ENCODE measurements at places on chromosomes 5 and 9. TPM values are rescaled to one million over a fixed set of nuclear protein-coding genes. Genes with fewer than 3 reads are reported as not detected.

GRCh38 chr9:1637401-1637800 lies 377.7 kb upstream of the SMARCA2 start:
- no peak overlapping the region for H3K27ac ChIP-seq
- H3K36me3 ChIP-seq: no peaks in the 10 kb centered on the region
- H3K27me3 ChIP-seq: no peaks in the 10 kb centered on the region
- DNase-seq: no peak
- H3K4me3 ChIP-seq: no peak overlapping the region

GRCh38 chr5:129716235-129716634 lies 31.7 kb upstream of the MINAR2 start:
- no peaks in the 10 kb centered on the region for H3K27me3 ChIP-seq
- no peak overlapping the region for H3K4me3 ChIP-seq
- no peaks in the 10 kb centered on the region for H3K4me1 ChIP-seq

- H3K27me3 ChIP-seq: no peaks in the 10 kb centered on the region
- no peak overlapping the region for H3K4me3 ChIP-seq
- no peaks in the 10 kb centered on the region for H3K36me3 ChIP-seq
- no peak for DNase-seq
- no peak overlapping the region for H3K27ac ChIP-seq
Observed at GRCh38 chr5:169100735-169101075, 200.2 kb downstream of the SLIT3 start.

DNA sequence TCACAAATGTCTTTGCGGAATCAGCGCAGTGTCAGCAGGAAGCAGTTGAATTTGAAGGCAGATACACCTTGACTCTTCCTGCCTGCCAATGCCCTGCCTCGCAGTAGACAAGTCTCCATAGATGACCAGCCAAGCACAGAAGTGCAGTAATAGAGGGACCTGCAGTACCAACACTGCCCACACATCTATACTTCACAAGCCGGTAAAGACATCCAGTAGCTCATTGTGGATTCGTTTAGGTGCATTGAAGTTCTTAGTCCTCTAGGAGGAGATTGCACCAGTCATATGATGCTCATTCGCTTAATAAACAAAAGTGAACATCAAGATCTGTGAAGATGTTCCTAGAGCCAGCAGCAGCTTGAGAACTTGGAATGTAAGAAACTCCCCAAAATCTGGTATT lies 7.1 kb upstream of the IFNA2 start:
- DNase-seq: no peak
- H3K4me1 ChIP-seq: peaks cover 4% of the 10 kb centered on the region
- peaks cover 1% of the 10 kb centered on the region for H3K36me3 ChIP-seq
- no peak overlapping the region for H3K4me3 ChIP-seq

The IFNE gene
- total RNA-seq: 0.20 TPM

DNA sequence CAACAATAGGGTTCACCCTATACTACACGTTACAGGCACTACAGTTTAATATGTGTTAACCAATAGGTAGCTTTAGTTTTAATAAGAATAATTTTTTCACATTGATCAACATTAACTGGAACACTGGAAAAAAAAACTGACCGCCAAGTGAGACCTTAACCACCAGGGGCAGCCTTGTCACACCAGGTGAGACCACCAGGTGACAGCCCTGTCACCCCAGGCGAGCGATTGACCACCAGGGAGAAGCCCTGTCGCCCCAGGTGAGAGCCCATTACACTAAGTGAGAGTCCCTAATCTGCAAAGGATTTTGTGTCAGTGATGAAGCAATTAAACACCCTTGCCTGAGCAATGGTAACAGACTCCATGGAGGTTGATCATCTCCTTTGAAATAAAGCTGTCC lies 75.4 kb upstream of the SYK start:
- DNase-seq: no peak
- H3K27me3 ChIP-seq: peaks cover 16% of the 10 kb centered on the region
- no peaks in the 10 kb centered on the region for H3K36me3 ChIP-seq
- H3K4me1 ChIP-seq: no peaks in the 10 kb centered on the region
- no peak overlapping the region for H3K4me3 ChIP-seq

DNA sequence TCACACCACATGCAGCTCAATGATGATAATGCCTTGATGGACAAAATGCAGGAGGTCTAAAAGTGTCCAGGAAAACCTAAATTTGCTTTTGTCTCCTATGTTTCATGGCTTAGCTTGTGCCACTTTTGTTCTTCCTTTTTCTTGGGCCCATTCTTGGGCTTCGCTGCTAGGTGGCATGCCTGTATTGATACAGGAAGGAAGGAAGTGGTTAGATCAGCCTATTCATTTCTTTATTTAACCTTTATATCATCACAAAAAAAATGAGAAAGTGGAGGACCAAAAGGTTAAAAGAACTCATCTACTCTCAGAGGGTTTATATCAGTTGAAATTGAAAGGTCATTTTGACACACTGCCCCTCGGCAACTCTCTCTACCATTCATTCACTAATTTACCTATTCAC lies 260.2 kb downstream of the ARHGAP26 start:
- peak overlapping the region; percentile 46 for H3K27ac ChIP-seq
- H3K4me3 ChIP-seq: peak overlapping the region; percentile 50
- DNase-seq: no peak
- H3K4me1 ChIP-seq: peaks cover 39% of the 10 kb centered on the region
- peaks cover 24% of the 10 kb centered on the region for H3K36me3 ChIP-seq

GRCh38 chr9:130662970-130663257 lies 1.5 kb upstream of the PRDM12 start:
- H3K4me1 ChIP-seq: peaks cover 8% of the 10 kb centered on the region
- no peaks in the 10 kb centered on the region for H3K36me3 ChIP-seq
- peak; percentile 54 for DNase-seq
- H3K4me3 ChIP-seq: peak overlapping the region; percentile 66
- H3K27me3 ChIP-seq: peaks cover 74% of the 10 kb centered on the region

GRCh38 chr9:87766697-87767096 lies 40.8 kb downstream of the CTSL start:
- no peak for DNase-seq
- no peaks in the 10 kb centered on the region for H3K36me3 ChIP-seq
- peaks cover 10% of the 10 kb centered on the region for H3K27me3 ChIP-seq
- no peaks in the 10 kb centered on the region for H3K4me1 ChIP-seq

DNA sequence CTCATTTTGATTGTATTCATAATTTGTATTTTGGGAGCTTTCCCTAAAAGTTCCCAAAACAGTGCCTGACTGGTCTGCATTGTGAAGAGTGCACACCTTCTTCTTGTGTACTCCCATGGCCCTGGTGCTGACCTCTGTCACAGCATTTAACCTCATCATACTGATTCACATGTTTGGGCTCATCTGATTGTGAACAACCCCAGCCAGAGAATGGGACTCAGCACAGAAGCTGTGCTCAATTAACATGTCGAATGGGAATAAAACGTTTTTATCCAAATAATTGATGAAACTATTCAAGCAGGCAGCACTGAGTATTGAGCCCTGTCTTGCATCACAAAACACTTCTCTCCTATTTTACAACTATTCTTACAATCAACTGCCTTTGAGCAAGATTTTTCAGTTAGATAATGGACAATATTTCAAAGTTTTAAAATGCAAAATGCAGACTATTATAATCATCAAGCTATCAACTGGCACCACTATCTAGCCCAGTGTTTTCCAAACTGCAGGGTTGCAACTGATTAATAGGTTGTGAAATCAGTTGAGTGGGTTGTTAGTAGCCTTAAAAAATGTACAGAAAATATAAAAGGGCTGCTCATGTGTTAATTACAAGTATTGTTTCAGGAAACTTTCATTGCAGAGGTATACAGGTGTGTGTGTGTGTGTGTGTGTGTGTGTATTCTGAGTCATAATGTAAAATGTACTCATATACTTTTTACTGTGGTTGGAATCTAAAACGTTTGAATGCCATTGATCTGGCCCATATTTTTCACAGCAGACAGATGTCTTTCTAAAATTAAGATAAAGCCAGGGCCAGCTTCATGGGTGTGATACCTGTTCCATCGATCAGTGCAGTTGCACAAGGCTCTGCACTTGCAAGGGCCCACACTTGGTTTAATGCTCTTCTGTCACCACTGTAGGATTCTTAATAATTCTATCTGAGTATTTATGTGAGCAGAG lies 190.5 kb downstream of the PIK3R1 start:
- H3K27me3 ChIP-seq: no peaks in the 10 kb centered on the region
- DNase-seq: no peak
- peaks cover 5% of the 10 kb centered on the region for H3K36me3 ChIP-seq
- H3K4me3 ChIP-seq: peak overlapping the region; percentile 67
- H3K27ac ChIP-seq: peak overlapping the region; percentile 91

The MTX3 gene
- total RNA-seq: 17.6 TPM

- DNase-seq: no peak
- no peaks in the 10 kb centered on the region for H3K27me3 ChIP-seq
- H3K4me1 ChIP-seq: no peaks in the 10 kb centered on the region
- H3K4me3 ChIP-seq: no peak overlapping the region
Observed at GRCh38 chr9:136044207-136044970, 50.7 kb downstream of the NACC2 start.

The FRMPD1 gene
- total RNA-seq: not detected

GRCh38 chr5:170475294-170476000 lies 28.4 kb upstream of the KCNIP1 start:
- H3K4me1 ChIP-seq: no peaks in the 10 kb centered on the region
- H3K27ac ChIP-seq: no peak overlapping the region
- H3K36me3 ChIP-seq: no peaks in the 10 kb centered on the region

GRCh38 chr9:8268216-8268878 lies 468.8 kb upstream of the DMAC1 start:
- H3K27ac ChIP-seq: no peak overlapping the region
- no peaks in the 10 kb centered on the region for H3K4me1 ChIP-seq
- no peak overlapping the region for H3K4me3 ChIP-seq
- H3K36me3 ChIP-seq: no peaks in the 10 kb centered on the region
- DNase-seq: no peak
- H3K27me3 ChIP-seq: no peaks in the 10 kb centered on the region

The IFNA2 gene
- not detected for total RNA-seq

DNA sequence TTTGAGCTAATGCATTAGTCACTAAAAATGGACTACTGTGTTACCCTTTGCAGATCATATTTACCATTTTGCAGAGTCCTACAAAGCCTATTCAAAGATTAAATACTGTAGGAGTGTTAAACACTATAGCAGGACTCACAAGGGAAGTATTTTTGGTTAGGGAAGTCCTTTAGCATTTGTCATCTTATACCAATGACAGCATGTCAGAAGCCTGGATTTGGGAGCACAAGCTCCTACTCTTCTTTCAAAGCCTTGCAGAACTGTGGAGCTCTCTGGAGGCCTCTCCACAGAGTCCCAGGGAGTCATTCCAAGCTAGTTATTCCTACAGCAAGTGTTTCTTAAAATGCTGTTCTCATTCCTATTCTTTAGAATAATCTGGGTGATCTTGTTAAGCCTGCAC lies 288.8 kb downstream of the PIK3R1 start:
- no peak overlapping the region for H3K4me3 ChIP-seq
- no peak for DNase-seq
- H3K36me3 ChIP-seq: no peaks in the 10 kb centered on the region
- H3K27ac ChIP-seq: no peak overlapping the region
- H3K4me1 ChIP-seq: no peaks in the 10 kb centered on the region
- H3K27me3 ChIP-seq: no peaks in the 10 kb centered on the region

The SKIC3 gene
- total RNA-seq: 80.3 TPM

DNA sequence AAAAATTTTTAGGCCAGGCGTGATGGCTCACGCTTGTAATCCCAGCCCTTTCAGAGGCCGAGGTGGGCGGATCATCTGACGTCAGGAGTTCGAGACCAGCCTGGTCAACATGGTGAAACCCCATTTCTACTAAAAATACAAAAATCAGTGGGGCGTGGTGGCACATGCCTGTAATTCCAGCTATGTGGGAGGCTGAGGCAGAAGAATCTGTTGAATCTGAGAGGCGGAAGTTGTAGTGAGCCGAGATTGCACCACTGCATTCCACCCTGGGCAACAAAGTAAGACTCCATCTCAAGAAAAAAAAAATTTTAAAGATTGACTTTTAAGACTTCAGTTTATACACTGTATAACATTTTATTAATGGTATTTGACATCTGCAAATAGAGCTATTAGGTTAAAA lies 60.1 kb upstream of the GNAQ start:
- H3K27ac ChIP-seq: no peak overlapping the region
- H3K36me3 ChIP-seq: peaks cover 2% of the 10 kb centered on the region
- DNase-seq: no peak
- no peaks in the 10 kb centered on the region for H3K27me3 ChIP-seq

- H3K4me3 ChIP-seq: peak overlapping the region; percentile 77
- DNase-seq: no peak
- peaks cover 31% of the 10 kb centered on the region for H3K36me3 ChIP-seq
- peak overlapping the region; percentile 81 for H3K27ac ChIP-seq
- H3K4me1 ChIP-seq: peaks cover 45% of the 10 kb centered on the region
Observed at GRCh38 chr5:62340979-62341378, 35.0 kb downstream of the KIF2A start.

GRCh38 chr5:52007230-52007858 lies 624.1 kb downstream of the ISL1 start:
- H3K27ac ChIP-seq: no peak overlapping the region
- H3K4me1 ChIP-seq: no peaks in the 10 kb centered on the region
- no peaks in the 10 kb centered on the region for H3K36me3 ChIP-seq
- H3K4me3 ChIP-seq: no peak overlapping the region
- no peaks in the 10 kb centered on the region for H3K27me3 ChIP-seq

The PMPCA gene
- 60.6 TPM for total RNA-seq

- H3K27me3 ChIP-seq: no peaks in the 10 kb centered on the region
- DNase-seq: no peak
- peaks cover 5% of the 10 kb centered on the region for H3K4me1 ChIP-seq
- no peak overlapping the region for H3K4me3 ChIP-seq
Observed at GRCh38 chr5:172791286-172791685, 20.3 kb upstream of the DUSP1 start.

DNA sequence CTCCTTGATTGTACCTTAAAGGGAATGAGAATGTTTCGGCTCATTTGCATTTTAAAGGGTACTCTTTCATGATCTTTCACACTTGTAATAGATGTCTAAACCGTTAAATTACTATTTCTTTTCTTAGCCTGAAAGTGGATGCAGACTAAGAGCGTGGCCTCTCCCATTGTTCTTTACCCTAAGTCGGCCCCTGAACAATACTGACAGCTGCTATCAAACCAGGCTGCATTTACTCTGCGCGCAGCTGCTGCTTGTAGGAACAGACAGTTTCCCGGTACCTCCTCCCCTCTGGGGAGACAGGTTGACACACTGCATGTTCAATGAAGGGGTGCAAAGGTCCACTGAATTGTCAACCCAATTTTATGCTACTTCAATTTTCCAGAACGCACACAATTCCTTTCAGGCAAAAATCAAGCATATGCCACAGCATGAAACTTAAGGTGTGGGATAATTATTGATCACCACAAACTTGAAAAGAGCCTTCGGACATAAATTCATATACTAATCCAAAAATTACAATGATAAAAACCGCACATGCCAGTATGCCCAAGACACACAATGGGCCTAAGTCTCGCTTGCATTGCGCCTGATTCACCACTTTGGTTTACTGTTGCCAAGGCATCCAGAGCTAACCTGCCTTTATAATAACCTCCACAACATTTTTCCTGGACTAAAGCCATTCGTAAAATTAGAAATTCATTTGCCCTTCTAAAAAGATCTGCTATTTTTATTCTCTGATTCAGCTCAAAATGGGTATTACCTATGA lies 39.7 kb downstream of the TLE1 start:
- no peak for DNase-seq
- no peaks in the 10 kb centered on the region for H3K4me1 ChIP-seq
- H3K4me3 ChIP-seq: no peak overlapping the region
- H3K27me3 ChIP-seq: no peaks in the 10 kb centered on the region
- H3K36me3 ChIP-seq: no peaks in the 10 kb centered on the region

GRCh38 chr5:167694325-167695147 lies 596.9 kb upstream of the WWC1 start:
- H3K27ac ChIP-seq: no peak overlapping the region
- no peaks in the 10 kb centered on the region for H3K36me3 ChIP-seq
- H3K4me1 ChIP-seq: no peaks in the 10 kb centered on the region
- H3K27me3 ChIP-seq: no peaks in the 10 kb centered on the region
- DNase-seq: no peak
- no peak overlapping the region for H3K4me3 ChIP-seq

GRCh38 chr5:2492476-2492875 lies 259.0 kb downstream of the IRX2 start:
- no peak for DNase-seq
- no peak overlapping the region for H3K27ac ChIP-seq
- H3K27me3 ChIP-seq: no peaks in the 10 kb centered on the region
- H3K36me3 ChIP-seq: no peaks in the 10 kb centered on the region
- no peak overlapping the region for H3K4me3 ChIP-seq
